Left forelimb (tissue), 1 donor: ENCODE measurements at places on chromosomes 1 and 21.

- no peak for DNase-seq
Observed at GRCh38 chr21:43572446-43572845, 86.8 kb downstream of the HSF2BP start.

DNA sequence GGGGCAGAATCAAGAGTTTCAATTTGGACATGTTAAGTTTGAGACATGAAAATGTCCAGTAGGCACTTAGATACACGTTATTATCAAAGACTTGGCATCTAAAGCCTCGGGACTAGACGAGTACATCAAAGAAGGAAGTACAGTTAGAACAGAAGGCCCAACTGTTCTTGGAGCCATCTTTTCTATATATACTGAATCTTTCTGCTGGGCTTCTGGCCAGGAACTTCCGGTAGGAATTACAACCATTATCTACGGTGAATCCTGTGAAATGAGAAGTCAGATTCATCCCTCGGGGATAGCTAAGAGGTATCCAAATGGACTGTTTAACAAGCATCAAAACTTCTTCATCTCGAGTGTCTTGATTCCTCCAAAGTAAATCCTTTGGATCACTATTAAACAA, 34.4 kb upstream of the NRDC start:
- DNase-seq = no peak

- DNase-seq = no peak
Observed at GRCh38 chr1:211503542-211503941, 11.6 kb upstream of the RD3 start.

DNA sequence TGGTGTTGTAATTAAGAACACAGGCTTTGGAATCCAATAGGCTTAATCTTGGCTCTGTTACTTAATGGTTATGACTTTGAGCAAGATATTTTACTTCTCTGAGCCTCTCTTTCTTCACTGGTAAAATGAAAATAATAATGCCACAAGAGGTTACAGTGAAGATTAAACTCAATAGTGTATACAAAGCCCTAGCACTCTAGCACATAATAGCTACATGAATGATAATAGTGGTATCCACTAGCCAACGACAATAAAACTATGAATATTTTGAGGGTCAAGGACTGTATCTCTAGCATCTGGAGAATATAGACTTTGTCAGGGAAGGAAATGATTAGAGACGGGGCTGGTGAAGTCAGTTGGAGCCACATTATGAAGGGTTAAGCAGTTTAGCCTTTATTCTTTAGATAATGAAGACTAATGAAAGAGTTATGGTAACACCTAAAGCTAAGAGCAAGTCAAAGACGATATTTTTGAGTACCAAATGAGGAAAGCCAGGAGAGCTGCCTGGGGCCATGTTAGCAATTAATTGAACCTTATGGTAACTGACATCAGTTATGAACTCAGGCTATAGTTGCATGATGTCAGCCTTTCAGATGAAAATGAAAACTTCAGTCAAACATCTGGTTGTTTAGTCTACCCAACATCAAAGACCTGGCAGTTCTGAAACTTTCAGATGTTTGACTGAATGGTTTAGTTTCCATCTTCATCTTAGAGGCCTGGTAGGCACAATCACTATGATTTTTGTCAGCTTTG, 32.8 kb upstream of the RNF11 start:
- no peak for DNase-seq

DNA sequence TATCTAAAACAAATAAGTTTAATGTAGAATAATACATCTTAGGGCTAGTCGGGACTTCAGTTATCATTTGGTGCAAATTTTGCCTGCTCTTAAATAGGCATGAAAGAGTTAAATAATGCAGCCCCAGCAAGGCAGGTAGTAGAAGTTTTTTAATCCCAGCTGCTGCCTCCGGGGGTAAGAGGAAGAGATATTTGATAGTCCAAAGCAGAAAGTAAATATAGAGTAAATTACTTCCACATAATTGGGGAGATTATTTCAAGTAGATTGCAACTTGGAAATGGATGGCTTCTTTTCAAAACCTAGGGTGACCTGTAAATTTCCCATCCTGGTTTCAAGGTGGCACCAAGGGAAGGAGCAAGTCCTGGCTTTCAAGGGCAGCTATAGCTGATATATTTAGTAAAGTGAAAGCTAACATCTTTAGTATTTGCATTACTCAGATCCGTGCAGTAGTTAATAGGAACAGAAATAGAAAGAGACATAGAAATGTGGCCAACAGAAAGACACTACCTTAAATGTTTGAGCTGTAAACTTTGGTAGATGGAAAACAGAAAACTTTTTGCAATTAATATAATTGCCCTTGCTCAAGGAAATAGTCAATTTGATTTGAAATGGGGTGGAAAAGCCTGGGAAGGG, 109.1 kb downstream of the LMO4 start:
- DNase-seq = no peak

- DNase-seq = peak; percentile 36
Observed at GRCh38 chr1:43872280-43872679, 61.3 kb upstream of the ARTN start.

DNA sequence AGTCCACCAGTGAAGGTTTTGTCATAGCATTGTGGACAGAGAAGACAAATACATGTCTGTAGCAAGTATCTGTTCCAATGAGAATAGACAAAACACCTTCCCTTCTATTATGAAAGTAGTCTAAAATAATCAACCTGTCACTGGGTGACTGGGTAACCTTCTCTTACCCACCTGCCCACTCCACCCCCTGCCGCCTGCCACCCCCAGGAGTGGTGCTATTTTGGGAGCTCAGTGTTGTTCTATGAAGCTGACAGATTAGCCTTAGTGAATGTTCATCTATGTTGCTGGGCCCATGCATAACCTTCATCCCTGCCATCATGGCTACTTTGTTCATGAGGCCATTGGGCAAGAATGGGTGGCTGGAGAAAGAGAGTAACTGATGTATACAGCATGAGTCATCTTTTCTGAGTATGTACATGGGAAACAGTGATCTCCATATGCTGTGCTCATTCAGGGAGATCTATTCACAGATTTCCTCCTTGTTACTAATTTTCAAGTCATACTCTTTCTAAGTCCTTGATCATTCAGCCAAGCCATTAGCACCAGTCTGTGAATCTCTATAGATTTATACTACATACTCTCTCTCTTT, 24.8 kb downstream of the MARK1 start:
- DNase-seq = no peak

DNA sequence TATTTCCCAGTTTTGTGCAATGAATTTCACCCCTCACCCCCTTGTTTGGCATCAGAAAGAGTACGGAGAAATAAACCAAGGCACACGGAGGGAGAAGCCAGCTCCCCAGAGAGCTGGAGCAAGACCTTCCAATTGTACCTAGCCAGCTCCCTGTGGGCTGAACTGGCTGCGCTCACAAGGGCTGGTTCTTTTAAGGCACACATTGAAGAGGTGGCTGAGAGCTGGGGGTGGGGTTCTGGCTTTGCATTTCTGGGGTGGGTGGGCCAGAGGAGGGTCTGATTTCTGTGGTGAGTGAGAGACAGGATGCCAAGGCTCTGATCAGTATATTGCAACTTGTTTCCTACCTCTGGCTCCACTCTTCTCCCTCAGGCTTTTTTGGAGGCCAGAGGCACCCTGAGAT, 39.5 kb upstream of the NFASC start:
- no peak for DNase-seq

- no peak for DNase-seq
Observed at GRCh38 chr21:28132713-28133112, 860.0 kb downstream of the LTN1 start.

GRCh38 chr1:87279966-87280535, 48.6 kb upstream of the LMO4 start:
- no peak for DNase-seq

GRCh38 chr1:80363689-80364475, 1357.4 kb upstream of the ADGRL4 start:
- DNase-seq = no peak

DNA sequence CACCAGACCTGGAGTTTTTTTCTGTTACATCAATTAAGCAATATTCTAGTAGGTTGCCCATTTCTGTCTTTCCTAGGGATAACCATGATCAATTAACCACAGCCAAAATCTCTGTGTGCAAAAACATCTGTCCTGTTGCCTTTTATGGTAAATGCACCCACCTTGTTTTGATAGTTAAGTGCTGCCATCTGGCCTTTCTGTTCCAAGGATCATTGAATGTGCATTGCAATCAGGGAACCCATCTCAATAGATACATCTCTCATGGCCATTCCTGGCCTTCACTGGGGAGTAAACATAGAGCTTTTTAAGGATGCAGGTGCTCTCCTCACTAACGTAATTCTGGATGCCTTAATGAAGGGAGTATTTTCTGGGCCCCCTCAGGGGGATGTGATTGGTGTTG, 111.8 kb upstream of the KIAA1614 start:
- DNase-seq = no peak

- DNase-seq = no peak
Observed at GRCh38 chr21:35664683-35665082, 395.6 kb downstream of the SETD4 start.

- no peak for DNase-seq
Observed at GRCh38 chr1:9394010-9394409, 101.3 kb downstream of the SPSB1 start.

DNA sequence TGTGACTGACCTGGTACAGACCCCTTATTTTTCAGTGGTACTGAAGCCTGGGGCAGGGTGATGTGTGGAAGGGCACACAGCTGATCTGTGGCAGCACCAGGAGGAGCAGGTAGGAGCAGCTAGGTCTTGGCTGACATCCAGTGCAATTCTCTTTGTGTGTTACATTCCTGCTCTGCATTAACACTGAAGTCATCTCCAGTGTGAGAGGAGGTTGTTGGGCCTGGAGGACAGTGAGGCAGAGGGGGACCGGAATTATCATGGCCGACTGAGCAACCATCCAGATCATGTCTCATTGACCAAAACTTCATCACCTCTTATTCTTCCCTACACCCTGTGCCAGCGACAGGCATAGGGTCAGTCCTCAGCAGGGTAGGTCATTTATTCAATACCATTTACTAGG, 1.5 kb downstream of the SLAMF8 start:
- no peak for DNase-seq

- no peak for DNase-seq
Observed at GRCh38 chr21:35361988-35362387, 312.9 kb upstream of the RUNX1 start.

- DNase-seq = peak; percentile 89
Observed at GRCh38 chr1:153626904-153627714, at the start of gene S100A13. S100A13 (minus strand) TSS chr1:153627505; CDS start chr1:153626472, 1,033 bp downstream.

- no peak for DNase-seq
Observed at GRCh38 chr1:108845991-108846390, 10.9 kb downstream of the AKNAD1 start.

DNA sequence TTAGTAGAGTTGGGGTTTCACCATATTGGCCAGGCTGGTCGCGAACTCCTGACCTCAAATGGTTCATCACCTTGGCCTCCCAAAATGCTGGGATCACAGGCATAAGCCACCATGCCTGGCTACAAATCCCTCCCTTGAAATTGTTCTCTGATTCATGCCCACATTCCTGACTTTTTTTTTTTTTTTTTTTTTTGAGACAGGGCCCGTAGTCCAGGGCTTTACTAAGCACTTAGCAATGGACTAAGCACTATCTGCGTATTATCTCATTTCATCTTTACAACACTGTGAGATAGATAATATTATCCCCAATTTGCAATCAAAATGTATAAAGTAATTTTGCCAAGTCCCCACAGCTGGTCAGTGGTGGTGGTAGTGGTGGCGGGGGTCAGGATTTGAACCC, 58.9 kb downstream of the VWA5B1 start:
- DNase-seq = no peak

- DNase-seq = no peak
Observed at GRCh38 chr21:46661211-46661625, 25.7 kb downstream of the PRMT2 start.

DNA sequence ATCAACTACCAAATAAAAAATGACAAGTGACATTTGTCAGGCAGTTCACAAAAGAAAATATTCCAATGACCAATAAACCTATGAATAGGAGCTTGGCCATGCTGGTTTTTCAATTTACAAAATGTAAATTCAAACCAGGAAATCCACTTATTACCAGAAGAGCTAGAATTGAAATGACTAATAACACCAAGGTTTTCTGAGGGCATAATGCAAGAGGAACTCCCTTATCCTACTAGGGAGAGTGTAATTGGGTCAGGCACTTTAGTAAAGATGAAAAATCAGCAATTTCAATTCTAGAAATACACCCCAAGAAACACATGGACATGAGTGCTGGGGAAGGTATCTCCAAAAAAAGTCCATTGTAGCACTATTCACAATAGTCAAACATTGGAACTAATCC, 16.7 kb upstream of the TIAM1 start:
- no peak for DNase-seq

GRCh38 chr1:112692681-112693080, 14.2 kb downstream of the RHOC start:
- no peak for DNase-seq

DNA sequence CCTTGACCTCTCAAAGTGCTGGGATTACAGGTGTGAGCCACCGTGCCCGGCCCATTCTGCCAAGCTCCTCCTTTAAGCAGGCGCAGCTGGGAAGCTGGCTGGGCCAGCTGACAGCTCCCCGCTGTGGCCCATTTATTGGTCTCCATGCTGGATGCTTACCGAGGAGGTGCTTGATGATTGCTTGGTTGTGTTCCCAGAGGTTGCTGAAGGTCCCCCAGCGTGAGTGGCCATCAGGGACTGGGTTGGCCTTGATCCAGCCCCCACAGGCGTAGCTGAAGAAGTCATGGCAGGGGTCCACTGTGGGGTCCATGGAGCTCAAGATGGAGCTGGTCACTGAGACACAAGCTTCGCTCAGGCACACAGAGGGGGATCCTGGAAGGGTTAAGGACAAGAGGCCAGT, 17.7 kb downstream of the ECE1 start:
- no peak for DNase-seq

- DNase-seq = no peak
Observed at GRCh38 chr1:30613188-30613587, 110.2 kb downstream of the MATN1 start.

DNA sequence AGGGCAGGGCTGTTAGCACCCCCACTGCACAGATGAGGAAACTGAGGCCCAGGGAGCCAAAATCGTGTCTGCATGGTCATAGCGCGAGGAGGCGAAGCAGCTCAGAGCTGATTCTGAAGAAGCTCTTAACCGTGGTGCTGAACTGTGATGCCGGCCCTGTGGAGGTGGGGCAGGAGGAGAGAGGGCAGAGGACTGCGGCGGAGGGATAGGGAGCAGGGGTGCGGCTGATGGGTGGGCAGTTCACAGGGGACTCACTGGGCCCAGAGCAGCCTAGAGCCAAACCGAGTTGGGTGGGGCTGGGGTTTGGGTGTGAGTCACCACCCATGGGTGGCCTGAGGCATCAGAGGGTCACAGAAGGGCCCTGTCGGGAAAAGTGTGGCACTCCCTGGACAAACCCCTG, 74.7 kb downstream of the RAP1GAP start:
- DNase-seq = no peak

DNA sequence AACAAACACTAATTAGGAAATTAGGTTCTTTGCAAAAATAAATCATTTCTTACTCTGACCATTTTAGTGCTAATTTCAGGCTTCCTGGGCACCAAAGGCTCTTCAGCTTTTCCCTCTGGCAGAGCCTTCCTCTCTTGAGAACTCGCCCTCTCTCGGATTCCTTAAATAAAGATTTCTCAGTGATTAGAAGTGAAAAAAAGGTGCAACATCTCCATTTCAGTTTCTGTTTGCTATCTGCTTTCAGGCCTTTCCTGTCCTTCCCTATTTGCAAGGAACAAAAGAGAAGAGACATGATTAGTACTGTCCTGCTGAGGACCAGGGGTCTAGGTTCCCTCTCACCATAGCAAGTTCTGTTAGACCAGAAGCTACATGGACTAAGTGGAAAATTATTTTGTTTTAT, 27.8 kb upstream of the CACYBP start:
- DNase-seq = no peak
